GM12864 (cell line): ENCODE measurements at places on chromosomes 7 and 10.

DNA sequence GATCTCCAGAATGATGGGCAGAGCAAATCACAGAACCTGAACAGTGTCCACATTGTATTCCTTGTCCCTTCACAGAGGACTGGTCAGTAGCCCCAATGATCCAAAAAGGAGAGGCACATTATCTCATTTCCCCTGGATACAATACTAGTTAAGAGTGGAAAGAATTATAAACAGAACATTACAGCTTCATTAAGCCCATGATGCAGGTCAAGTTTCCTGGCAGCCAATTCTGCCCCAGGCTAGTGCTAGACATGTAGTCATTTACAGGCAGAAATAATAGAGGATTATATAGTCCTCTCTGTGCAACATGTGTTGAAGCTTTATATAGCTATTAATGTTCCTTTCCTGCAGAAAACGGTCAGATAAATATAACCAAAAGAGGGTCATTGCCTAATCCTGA is 124.3 kb upstream of the WNT16 start:
- DNase-seq, result no peak

- no peak for DNase-seq
Observed at GRCh38 chr7:92769844-92770243, 66.5 kb downstream of the CDK6 start.

GRCh38 chr10:101902820-101903145 is 59.2 kb upstream of the KCNIP2 start:
- DNase-seq, result no peak

GRCh38 chr7:56079450-56080185 is 13.1 kb downstream of the PHKG1 start:
- DNase-seq, result no peak

DNA sequence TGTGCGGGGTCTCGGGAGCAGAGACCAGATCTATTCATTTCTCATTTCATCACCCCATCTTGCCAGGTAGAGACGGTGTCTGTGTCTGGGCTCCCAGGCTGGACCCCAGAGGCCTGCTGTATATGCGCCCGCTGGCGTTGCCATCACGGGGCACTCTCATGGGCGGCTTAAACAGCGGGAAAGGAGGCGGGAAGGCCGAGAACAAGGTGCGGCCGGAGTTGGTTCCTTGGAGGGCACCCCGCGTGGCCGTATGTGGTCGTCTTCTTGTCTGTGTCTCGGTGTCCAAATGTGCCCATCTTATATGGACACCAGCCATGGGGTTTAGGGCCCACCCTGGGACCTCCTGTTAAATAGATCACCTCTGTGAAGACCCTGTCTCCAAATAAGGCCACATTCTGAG is 2.1 kb upstream of the CFAP46 start:
- DNase-seq, result no peak
